ENCODE measurements at places on chromosomes 2 and 18.

DNA sequence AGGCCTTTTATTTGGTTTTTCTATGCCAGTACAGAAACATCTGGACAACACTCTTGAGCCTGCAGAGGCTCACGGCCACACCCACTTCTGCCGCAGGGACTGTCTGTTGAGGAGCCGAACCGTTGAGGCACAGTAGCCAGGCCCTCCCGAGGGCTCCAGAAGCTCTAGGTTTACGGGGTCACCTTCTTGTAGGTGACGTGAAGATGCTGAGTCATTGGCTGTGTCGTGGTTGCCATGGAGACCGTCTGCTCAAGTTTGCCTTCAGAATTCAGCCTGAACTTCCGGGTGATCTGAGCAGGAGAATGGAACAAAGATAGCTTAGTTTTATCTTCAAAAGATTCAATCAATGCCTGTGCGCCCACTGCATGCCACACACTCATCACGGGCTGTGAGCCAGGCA is 25.9 kb downstream of the BOK start:
- H3K36me3 ChIP-seq = peaks cover 69% of the 10 kb centered on the region
- H3K4me3 ChIP-seq = no peak overlapping the region
- no peaks in the 10 kb centered on the region for H3K27me3 ChIP-seq
- no peak overlapping the region for H3K27ac ChIP-seq

DNA sequence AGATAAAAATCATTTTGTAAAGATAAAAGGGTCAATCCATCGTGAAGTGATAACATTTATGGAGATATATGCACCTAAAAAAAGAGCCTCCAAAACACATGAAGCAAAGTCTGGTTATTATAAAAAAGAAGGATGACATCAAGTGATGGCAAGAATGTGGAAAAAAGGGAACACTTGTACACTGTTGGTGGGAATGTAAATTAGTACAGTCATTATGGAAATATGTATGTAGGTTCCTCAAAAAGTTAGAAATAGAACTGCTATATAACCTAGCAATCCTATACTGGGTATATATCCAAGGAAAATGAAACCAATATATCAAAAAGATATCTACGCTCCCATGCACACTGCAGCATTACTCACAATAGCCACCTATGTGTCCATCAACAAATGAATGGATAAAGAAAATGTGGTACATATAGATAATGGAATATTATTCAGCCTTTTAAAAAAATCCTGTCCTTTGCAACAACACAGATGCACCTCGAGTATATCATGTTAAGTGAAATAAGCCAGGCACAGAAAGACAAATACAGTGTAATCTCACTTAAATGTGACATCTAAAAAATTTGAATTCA is 28.9 kb downstream of the ABCB11 start:
- H3K27ac ChIP-seq = no peak overlapping the region
- no peaks in the 10 kb centered on the region for H3K36me3 ChIP-seq
- no peak for DNase-seq
- H3K4me1 ChIP-seq = peaks cover 10% of the 10 kb centered on the region

GRCh38 chr2:161165811-161166210 is 5.6 kb downstream of the TANK start:
- no peaks in the 10 kb centered on the region for H3K27me3 ChIP-seq
- peaks cover 84% of the 10 kb centered on the region for H3K36me3 ChIP-seq
- H3K4me1 ChIP-seq = peaks cover 76% of the 10 kb centered on the region
- H3K4me3 ChIP-seq = peak overlapping the region; percentile 40
- no peak for DNase-seq

DNA sequence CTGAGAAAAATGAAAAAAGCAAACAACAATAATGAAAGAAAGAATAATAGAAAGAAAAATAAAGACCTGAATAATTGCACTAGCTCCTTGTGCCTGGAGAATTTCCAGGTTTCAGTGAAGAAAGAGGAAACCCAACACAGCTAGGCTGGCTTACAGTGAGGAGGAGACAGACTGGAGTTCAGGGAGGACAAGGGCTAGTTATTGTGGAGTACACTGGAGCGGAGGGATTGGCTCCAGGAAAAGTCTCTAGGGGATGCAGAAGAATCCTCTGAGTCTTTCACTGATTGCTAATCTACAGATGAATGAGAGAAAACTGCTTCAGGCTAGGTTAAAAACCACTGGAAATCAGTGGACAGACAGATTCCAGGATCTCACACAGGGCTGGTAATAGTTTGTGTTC is 163.6 kb upstream of the RBMS1 start:
- H3K27me3 ChIP-seq = peaks cover 31% of the 10 kb centered on the region
- H3K4me3 ChIP-seq = no peak overlapping the region
- no peak for DNase-seq
- H3K4me1 ChIP-seq = peaks cover 9% of the 10 kb centered on the region
- H3K36me3 ChIP-seq = peaks cover 3% of the 10 kb centered on the region

Data from activated CD8-positive, alpha-beta memory T cell treated with anti-CD3 and anti-CD28 coated beads, Interleukin-2, amount 10 ng/mL, durations not matched to agents 7 days and 5 days (primary cell).